Activated T-helper 1 cell treated with anti-CD3 and anti-CD28 coated beads, Interleukin-12 subunit alpha, Interleukin-12 subunit beta, Interleukin-2, Interleukin-4 antibody, amounts not matched to agents 30 ng/mL and 10 ng/mL and 1 ng/mL, durations not matched to agents 14 hours and 24 hours and 36 hours (primary cell): ENCODE measurements at places on chromosomes 5 and 9. TPM values are rescaled to one million over a fixed set of nuclear protein-coding genes. Genes with fewer than 3 reads are reported as not detected.

- DNase-seq: no peak
Measured at GRCh38 chr9:96383165-96383942, at the start of gene SLC35D2. TSS of gene SLC35D2 (minus strand) at chr9:96383711. CDS start at chr9:96383634, 77 bp downstream.

GRCh38 chr5:175668006-175668405, 10.1 kb downstream of the HRH2 start:
- DNase-seq: no peak

The SV2C gene
- 0.05 TPM in 1 of 2 replicates, not detected in the other for total RNA-seq

DNA sequence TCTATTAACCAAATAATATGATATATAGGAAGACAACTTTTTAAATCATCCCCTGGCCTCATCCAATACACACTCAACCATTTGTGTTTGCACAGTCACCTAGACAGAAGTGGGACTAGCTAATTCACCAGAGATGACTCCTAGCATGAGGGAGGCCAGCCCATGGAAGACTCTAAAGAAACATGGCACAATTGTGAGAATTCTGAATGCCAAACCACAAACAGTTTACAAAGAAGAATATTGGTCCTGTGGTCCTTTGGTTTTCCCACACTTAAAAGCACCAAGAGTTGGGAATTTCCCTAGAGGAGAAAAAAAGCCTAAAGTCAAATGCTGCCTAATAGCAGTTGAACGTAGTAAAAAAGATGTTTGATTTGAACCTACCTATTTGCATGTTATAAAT, 609.9 kb downstream of the ACTL7B start:
- DNase-seq: no peak

DNA sequence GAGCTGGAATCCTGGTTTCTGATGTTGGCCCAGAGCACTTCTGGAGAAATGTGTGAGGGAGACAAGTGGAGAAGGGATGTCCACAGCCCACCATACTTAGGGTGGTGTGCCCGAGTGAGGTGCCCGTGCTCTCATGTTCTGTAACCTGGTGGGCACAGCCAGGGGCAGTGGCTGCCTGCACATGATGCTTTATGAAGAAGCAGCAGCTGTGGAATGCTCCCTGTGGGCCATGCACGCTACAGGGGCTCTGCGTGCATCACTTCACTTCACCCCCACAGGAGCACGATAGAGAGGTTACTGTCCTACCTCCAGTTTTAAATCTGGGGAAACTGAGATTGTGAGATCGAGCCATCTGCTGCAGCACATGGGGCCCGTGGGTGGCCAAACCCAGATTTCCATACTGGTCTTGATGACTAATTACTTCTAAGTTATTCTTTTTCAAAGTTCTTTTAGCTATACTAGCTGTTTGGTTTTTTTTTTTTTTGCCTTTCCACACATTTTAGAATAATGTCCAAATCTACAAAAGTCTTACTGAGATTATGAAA, 441.6 kb downstream of the GADD45G start:
- DNase-seq: no peak

DNA sequence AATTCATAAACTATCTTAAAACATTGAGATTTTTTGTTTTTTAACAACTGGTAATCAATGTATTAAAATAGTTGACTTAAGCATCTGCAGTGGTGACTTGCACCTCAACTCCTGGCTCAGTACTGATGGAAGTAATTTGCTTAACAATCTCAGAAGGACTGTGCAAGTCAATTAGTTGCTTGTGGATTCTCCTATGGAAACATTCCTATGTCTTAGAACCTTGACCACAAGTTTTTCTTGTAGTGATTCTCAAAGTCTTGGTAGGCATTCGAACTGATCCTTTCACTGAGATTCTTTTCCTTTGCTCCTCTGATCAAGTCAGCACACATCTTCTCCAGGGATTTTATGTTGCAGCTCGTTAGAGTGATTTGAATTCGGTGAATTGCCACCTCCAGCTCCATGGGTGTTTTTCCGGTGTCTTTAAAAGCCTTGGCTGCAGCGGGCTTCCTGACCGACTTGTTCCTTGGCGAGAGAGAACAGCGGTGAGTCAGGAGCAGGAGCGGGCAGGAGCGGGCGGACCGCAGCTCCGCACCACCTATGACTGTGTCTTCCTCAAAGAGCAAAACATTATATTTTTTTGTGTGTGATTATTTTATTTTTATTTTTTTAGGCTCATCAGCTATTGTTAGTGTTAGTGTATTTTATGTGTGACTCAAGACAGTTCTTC, 21.1 kb downstream of the HMGXB3 start:
- no peak for DNase-seq

The KCTD16 gene
- total RNA-seq: not detected in 2 replicates

DNA sequence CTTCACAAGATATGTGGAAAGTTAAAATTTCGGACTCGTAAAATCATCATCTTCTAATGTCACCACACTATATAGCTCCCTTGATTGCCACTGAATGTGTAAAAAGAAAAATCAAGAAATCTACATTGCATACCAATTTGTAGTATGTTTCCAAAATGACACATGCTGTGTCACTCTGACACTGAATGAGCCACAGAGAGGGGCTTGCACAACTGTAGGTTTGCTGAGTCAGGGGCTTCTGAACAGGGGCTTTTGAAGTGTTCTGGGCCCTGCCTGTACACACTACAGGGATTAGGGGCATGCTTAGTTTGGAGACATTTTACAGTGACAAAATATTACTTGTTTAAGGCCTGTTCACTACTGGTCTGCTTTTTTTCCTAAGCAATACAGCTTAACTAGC, 234.4 kb upstream of the GRAMD2B start:
- no peak for DNase-seq

DNA sequence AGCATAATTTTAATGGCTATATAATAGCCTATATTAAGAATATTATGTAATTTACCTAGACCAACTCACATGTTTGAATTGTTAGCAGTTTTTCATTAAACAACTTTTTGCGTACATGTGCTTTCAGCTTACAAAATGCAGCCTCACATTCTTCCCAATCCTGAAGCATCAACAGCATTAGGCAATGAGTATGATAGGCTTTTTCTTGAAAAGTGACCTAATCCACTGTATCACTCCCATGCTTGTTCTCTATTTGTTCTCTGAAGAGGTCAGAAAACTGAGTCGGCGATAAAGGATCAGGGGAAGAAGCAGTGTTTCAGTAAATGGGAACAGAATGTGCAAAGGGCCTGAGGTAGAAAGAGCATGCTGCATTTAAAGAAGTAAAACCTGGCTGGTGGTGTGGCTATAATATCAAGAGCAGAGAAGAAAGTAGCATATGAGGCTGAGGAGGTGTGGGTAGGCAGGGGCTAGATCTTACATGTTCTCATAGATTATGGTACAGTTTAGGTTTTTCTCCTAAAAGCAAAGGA, 212.4 kb downstream of the SAXO1 start:
- no peak for DNase-seq

GRCh38 chr5:28483327-28484025, 1445.1 kb upstream of the CDH9 start:
- DNase-seq: no peak

The OR13C2 gene
- total RNA-seq: not detected in 2 replicates

DNA sequence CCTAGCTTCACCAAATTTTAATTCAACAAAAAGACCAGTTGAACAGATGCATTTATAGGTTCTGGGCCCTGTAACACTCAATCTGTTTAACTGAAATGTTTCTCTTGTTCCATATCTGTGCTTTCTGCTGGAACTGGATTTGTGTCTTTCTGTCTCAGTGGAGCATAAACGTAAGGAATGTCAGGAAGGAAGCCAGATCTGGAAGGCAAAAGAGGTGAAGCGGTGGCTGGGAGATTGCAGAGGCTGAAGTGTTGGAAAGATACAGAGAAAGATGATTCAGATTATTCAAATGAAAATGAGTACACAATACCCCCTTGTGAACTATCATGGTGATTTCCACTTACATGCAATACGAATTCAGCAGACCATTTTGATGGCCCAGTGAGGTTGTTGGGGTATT, 406.8 kb downstream of the BRINP1 start:
- DNase-seq: no peak

The FAM78A gene
- 52.8 and 54.3 TPM in 2 replicates for total RNA-seq

DNA sequence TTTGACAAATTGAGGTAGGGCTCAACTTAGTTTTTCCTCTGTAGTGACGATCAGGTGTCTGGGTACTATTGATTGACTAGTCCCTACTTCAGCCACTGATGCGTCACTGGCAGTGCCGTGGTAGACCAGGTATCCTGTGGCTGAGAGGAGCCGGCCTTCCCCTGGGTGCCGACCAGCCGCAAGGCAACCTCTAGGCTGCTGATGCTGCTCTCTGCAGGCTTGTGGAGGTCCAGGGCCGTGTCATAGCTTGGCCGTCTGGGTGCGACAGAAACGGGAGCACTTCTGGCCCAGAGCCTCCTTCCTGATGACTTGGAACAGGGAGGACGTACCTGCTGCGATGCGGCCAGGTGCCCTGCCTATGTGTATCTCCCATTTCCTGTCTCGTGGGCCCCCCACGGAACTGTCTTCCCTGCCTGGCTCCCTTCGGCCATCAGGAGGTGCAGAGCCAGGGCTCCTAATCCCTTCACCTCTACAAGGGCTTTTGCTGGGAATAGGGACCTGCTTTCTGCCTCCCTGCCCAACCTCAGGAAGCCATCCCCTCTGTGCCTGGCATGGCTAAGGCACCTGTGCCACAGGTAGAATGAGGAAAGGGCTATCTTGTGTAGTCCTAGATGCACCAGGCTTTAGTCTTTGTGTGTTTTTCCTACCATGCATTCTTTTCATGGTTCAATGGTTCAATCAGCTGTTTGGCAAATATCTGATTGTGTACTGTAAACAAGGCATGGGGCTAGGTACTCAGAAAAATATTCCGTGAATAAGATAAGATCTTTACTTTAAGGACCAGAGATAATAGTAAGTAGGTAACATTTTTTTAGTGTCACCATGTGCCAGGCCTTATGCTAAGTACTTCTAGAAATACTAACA, 44.6 kb downstream of the MVB12B start:
- no peak for DNase-seq

GRCh38 chr9:70410368-70410767, 4.1 kb downstream of the KLF9 start:
- no peak for DNase-seq

DNA sequence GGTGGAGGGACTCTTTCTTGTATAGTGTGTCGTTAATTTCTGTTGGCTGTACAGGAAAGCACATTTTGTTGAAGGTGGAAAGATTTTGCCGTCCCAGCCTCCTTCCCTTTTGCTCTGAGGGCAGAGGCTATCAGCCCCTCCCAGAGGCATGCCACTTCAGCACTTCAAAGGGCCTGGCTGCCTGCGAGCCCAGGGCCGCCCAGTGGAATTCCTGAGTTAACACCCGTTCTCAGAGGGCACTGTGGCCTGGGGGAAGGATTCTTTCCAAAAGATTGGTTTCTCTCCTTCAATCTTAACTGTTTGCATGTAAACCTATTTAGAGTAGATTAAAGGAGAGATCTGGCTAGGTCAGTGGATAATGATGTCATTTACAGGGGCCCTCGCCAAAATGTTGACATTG, 238.6 kb downstream of the FANCC start:
- DNase-seq: no peak

GRCh38 chr9:10268531-10269485, 344.0 kb downstream of the PTPRD start:
- DNase-seq: no peak

The CCL28 gene
- 7.5 and 7.8 TPM in 2 replicates for total RNA-seq

- DNase-seq: no peak
Measured at GRCh38 chr5:157911568-157911967, 52.6 kb upstream of the CLINT1 start.

DNA sequence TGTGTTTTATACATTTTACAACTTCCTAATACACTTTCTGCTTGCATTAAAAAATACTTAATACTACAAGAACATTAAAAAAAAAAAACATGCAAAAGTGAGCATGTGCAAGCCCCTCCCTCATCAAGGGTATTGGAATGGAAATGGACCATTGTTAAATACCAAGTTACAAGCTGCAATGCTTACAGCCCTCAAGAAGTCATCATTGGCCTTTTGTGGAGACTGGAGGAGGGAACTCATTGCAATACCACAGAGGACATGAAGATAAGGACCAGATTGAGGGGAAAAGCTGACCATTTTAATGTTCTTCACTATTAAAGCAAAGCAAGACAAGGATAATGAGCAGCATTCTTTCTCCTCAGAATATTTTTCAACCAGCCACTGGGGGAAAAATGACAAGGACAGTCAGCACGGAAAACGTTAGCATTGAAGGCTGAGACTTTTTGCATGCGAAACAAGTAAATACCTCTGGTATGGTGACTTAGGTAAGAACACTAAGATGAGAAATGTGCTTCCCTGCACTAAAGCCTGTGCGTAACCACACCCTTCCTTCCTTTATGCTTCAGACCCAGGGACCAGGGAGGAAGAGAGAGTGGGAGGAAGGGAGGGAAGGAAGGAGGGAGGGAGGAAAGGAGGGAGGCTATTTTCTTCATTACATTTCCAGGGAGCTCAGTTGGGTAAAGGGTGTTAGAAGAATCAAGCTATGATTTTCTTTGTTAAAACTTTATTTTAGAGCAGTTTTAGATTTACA, 141.1 kb upstream of the RAPGEF1 start:
- no peak for DNase-seq

The FOXD1 gene
- 0.13 and 0.15 TPM in 2 replicates for total RNA-seq

DNA sequence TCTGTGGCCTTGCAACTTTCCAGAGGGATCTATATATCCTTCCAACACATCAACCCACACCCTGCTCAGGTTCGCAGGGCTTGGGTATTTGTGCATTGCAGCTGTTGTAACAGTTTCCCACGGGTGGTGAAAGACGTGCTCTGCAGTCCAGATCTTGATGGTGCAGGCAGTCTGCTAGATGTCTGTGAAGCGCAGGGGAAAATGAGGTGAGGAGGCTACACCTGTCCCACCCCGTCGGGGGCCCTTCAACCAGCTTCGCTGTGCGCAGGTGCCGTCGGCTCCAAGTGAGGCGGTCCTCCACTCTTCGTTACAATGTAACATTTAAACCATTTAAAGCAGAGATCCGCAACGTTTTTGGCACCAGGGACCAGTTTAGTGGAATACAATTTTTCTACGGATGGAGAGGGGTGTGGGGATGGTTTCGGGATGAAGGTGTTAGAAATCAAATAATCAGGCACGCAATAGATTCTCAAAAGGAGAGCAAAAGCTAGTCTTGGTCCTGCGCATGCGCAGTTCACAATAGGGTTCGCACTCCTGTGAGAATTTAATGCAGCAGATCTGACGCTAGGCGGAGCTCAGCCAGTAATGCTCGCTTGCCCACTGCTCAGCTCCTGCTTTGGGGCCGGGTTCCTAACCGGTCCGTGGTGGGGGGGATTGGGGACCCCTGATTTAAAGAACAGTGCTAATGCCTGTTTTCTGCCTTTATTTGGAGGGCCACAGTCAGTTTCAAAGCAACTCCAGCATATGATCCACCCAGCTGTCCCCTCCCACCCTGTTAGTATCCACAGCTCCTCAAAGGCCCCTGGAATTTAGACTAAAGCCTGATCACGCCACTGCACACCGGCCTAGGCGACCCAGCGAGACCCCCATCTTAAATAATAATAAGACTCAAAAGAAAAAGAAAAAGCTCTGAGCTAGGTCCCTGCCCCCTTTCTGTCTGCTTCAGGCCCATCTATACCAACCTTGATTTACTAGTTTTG, 97.1 kb upstream of the SELENOP start:
- DNase-seq: peak; percentile 84

DNA sequence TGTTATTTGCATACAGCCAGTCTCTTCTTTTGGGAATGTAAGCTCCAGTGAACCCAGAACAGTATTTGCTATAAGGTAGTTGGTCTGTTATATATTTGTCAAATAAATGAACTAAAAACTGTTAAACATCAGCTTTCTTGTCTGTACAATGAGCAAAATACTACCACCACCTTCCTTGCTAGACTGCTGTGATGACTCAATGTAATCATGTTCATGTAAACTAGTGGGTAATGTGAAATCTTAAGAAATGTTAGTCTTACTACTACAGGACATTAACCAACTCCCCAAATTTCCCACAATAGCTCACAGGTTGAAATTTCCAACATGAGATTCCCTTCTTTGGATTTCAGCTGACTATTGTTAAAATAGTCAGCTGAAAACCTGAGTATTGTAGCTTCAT, 176.1 kb downstream of the TRPM3 start:
- DNase-seq: no peak
